ENCODE measurements at places on chromosomes 7 and 10.

DNA sequence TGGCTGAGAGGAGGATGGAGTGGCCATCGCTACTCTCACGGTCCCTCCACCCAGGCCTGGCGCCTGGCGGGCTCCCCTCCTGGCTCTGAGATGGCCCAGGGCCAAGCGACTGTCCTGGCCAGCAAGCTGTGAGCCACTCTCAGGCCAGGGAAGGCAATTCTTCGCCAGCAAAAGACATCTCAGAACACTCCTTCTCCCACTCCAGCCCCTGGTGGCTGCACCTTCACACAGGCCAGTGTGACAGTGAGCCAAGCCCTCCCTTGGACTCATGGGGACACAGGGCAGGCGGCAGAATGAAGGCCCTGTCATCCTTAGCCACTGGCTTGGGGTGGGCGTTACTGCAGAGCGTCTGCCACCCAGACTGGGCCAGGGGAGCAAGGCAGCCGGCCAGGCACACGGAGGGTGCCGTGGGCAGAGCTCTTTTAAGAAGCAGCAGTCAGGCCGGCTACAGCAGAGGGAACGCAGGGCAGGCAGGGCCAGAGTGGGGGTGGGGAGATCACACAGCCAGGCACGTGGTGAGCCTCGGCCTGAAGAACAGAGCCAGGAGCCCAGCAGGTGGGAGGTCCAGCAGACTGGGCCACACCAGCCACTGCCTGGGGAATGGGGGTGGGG lies 14.4 kb downstream of the STK32C start:
- no peak for DNase-seq

GRCh38 chr10:103109821-103110220 lies 83.3 kb downstream of the NT5C2 start:
- DNase-seq, result no peak

DNA sequence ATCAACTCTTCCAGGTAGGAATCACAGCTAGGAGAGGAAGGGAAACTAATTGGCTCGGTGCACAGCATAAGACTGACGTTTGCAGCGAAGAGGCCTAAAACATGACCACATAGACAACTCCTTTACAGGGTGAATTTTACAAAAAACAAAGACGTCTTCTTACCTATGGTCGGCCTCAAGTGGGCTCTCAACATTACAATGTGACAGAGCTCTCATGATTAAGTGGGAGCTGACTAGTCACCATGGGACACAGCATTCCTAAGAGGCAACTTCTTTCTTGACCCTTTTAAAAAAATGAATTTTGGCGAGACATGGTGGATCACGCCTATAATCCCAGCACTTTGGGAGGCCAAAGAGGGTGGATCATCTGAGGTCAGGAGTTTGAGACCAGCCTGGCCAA lies 4.6 kb downstream of the PDIA4 start:
- DNase-seq, result no peak

- no peak for DNase-seq
These were observed 1.9 kb downstream of the DLX5 start for GRCh38 chr7:97022491-97023306.

DNA sequence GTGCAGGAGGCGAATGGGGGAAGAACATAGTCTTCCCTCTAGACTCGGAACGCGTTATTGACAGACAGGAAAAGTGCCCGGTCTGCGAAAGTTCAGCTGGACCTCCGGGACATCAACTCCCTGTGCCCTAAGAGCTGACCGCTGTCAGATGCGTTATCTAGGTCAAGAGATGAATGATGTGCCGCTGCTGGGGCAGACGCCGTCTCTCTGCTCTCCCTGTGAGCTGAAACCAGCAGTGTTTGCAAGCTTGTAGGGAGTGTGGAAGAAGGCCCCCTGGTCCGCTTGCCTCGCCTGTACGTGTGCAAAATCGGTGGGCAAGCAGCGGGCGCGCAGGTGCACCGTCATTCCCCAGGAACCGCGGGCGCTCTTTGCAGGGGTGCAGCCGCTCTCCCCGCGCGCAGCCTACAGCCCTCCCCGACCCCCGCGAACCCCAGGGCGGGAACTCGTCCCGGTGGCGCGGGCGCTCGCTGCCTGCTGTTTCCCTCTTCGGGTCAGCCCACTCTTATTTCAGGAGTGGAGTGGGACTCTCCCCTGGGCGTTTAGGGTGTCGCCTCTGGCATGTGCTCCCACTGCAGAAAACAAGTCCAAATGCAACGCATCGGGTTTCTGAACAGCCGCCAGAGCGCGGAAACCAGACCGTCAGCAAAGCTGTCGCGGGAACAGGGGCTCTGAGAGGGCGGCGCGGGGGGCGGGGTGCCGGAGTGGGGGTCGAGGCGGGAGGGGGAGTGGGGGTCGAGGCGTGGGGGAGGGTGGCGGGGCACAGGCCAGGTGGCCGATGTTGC lies 1.8 kb upstream of the PFKFB3 start:
- no peak for DNase-seq

DNA sequence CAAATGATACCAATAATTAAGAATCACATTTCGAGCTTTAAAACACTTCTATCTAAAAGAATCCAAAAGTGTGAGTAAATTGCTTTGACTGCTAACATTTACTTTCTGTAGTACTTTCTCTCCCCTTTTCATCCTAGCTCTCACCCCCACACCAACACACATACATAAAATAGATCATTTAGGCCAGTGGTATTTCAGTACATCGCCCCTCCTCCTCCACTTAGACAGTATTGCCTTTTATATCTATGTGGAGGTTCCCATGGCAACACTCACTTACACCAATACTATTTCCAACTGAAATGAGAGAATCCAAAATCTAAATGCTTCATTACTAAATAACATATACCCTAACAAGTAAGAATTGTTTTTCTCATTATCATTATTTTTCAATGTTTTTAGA lies 58.9 kb downstream of the HIBADH start:
- DNase-seq, result no peak

DNA sequence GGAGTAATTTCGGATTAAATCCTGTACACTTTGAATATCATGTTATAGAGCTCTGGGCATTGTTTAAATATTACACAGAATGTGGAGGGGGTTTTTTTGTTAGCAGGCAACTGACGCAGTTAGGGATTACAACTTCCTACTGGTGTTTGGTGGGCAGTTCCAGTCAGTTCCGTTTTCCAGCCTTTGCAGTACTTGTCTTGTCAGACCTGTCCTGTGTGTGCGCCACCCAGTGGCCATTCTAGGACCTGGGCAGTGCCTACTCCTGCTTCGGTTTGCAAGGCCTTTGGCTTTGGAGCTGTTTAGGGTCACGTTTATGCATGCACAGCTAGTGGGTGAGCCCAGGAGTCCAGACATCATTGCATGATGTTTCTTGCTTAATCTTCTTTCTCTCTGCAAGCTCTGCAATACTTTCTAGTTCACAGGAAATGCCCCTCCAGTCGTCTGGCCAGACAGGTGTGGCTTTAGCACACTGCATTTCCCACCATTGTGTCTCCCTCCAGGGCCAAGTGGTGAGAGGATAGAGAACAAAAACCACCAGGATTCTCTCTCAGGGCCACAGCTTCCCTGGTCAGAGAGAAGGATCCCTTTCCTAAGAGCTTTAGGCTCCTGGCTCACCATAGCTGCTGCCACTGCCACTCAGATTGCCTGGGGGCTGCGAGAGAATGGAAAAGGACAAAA lies 96.5 kb upstream of the TARP start:
- no peak for DNase-seq

DNA sequence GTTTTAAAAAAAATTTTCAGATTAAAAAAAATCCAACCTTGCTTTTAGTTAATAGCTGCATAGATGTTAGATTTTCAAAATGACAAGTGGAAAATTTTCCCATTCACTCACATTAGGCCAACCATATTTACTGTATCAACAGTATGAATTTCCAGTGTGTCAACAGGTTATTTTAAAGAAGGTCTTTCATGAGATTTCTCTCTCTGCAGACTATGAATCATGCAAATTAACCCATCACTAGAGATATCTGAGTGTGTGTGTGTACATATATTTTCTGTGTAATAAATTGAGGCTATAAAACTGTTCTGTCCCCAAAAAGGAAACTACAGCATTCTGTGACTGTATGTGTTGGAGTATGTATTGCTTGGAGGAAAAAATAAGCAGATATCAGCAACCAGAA lies 305.6 kb downstream of the ARL4A start:
- no peak for DNase-seq

- DNase-seq, result no peak
These were observed 47.2 kb downstream of the RHOBTB1 start for GRCh38 chr10:60896810-60897209.

- no peak for DNase-seq
These were observed 12.0 kb upstream of the SP8 start for GRCh38 chr7:20798694-20799121.

DNA sequence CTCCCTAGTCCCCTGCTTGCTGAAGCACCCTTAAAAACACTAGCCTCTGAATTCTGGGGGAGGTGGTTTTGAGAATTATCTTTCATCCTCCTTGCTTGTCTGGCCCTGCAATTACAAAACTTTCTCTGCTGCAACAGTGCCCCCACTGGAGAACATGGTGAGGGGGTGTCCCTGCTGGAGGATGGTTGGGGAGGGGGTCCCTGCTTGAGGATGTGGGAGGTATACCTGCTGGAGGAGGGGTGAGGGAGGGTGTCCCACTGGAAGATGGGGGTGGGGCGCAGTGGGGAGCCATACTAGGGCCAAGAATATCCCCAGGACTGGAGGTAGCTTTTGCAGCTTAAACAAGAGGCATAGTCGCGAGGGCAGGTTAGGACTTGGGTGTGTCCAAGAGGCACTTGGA lies 3.2 kb upstream of the POLM start:
- no peak for DNase-seq

GRCh38 chr10:104230490-104230889 lies 1.7 kb downstream of the CFAP43 start:
- no peak for DNase-seq

GRCh38 chr10:22366771-22367170 lies 21.5 kb downstream of the SPAG6 start:
- no peak for DNase-seq

DNA sequence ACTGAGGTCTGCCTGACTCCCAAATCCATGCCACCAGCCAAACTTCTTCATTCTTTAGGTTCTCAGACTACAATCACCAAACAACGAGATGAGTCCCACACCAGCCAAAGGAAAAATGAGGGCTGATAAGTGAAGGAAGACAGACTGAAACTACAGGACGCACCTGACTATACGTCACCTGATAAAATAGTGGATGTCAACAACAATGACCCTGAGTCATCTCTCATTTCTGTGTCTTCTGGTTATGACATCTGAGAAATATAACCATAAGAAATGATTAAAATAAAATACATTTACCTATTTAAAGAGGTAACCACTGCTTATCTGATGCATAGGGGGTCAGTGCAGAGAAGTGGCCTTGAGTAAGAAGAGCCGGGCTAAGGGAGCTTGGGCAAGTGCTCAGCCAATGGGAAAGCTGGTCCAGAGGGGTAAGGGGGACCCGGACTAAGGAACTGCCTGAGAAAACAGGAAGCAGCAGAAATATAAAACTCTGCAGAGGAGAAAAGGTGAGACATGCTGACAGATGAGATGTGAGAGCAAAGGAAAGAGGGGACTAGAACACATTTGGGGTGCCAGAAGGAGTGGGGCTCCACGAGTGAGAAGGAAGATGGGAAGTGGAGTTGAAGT lies 51.8 kb downstream of the HIPK2 start:
- no peak for DNase-seq

- no peak for DNase-seq
These were observed 7.8 kb upstream of the ANKRD2 start for GRCh38 chr10:97564776-97565175.

DNA sequence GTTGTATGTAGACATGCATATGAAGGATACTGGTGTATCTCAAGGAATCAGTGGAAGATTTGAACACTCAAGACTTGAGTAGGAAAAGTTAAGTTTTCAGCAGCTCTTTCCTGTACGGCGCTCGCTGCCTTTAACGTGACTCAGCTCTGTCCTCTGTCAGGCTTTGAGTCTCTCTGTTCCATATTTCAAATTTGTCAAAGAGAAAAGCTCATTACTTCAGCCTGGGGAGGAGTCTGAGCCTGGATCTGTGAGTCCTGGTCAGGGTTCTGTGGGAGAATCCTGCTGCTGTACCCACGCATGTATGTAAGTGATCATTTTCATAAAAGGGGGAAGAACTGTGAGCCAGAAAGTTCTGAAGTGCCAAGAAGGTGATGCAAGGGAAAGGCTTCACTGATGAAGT lies 13.8 kb upstream of the MPP7 start:
- DNase-seq, result no peak
